ENCODE measurements at places on chromosomes 6 and 20.
A peak's percentile ranks its signal among the peaks of the same experiment; 100 is the strongest.

GRCh38 chr6:76342611-76343160 lies 270.2 kb upstream of the IMPG1 start:
- DNase-seq, result no peak

- no peak for DNase-seq
These were observed 165.4 kb downstream of the GMPR start for GRCh38 chr6:16403831-16404230.

DNA sequence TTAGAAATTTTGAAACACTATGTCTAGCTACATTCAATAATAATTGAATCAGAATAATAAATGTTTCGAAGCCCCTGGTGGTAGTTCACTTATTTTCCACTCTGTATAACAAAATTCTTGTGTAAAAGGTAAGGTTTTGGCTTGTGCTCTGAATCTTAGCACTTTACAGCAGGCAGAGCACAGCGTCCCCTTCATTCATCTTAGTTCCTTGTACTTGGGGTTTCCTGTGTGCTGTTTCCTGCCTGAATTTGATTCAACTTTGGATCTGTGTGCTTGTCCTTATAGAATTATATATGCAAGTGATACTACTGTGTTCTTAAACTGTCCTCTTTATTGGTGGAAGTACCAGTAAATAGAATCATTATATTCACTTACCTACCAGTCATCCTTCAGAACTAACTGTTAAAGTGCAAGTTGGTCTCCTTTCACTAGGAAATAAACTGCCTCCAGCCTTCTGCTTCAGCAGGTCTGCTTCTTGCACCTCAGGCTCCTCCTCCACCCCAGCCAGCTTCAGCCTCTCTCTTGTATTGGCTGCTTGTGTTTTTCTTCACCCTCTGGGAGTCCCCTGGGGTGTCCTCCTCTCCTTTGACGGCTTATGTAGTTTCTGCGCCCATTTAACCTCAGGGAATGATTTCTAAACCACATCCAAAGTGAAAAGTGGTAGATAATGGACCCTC lies 28.8 kb upstream of the TULP4 start:
- DNase-seq, result no peak

- no peak for DNase-seq
These were observed 397.4 kb downstream of the MAFB start for GRCh38 chr20:40291493-40292135.

GRCh38 chr6:111791415-111791814 lies 81.8 kb downstream of the FYN start:
- DNase-seq, result no peak

- DNase-seq, result no peak
These were observed 329.7 kb downstream of the MAFB start for GRCh38 chr20:40359131-40359912.

- no peak for DNase-seq
These were observed 91.4 kb upstream of the NEDD9 start for GRCh38 chr6:11323666-11324452.

DNA sequence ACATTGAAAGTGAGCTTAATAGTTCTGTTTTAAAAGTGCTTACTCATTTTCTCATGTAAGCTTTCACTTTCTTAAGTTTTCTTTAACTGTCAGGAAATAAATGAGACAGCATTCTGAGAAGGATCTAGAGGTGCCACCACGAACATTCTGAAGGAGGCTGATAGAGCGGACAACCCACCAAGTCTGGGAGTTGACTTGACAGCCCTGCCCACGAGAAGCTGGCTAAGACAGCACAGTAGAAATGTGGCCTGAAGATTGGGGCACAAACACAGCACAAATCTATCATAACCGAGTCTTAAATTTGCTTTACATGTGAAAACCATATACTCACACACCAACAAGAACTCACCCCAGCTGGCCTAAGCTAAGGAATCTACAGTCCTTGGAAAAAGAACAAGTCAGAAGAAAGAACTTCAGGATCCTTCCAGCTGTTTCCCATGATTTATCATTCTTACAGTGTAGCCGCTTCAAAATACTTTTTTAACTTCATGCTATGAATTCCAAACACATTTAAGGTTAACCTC lies 144.2 kb upstream of the TNFAIP3 start:
- DNase-seq, result no peak

- DNase-seq, result no peak
These were observed 49.5 kb upstream of the PCSK2 start for GRCh38 chr20:17177341-17177740.

GRCh38 chr6:154637392-154637791 lies 95.8 kb upstream of the SCAF8 start:
- no peak for DNase-seq

DNA sequence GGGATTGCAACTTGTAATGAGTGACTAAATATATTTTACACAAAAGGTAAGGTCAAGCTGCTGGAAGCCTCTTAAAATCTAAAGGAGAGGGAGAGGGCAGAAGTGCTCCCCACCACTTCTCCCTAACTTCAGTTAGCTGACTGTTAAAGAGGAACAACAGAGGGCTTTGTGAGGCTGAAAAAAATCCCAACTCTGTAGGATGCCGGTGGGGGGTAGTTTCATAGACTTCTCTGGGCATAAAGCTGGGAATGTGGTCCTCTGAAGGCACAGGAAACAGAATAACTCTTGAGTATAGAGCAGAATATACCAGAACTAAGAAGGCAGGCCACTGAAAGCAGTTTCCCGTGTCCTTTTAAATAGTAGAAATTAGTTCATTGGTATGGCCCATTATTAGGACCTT lies 71.6 kb downstream of the KIF6 start:
- DNase-seq, result no peak

- DNase-seq, result no peak
These were observed 43.3 kb upstream of the CHRNA4 start for GRCh38 chr20:63404129-63405085.

DNA sequence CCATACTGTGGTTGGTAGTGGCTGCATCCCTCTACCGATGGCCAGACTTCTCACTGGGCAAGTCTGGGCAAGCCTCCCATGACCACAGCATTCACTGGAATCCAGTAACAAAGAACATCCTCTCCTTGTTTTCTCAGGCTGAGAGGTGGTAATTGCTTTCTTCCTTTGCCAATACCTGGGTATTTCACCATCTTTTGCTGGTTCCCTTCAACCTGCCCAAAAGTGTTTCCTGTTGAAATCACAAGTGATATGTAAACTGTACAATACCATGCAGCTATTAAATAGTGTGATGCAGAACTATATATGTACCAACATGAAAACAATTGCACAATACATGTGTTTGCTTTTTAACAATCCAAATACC lies at the start of gene PTCHD4:
TSS of gene PTCHD4 (minus strand) at position 55 of the 364 bp plus-strand sequence. CDS start 42,240 bp downstream, outside the sequence.
- no peak for DNase-seq

DNA sequence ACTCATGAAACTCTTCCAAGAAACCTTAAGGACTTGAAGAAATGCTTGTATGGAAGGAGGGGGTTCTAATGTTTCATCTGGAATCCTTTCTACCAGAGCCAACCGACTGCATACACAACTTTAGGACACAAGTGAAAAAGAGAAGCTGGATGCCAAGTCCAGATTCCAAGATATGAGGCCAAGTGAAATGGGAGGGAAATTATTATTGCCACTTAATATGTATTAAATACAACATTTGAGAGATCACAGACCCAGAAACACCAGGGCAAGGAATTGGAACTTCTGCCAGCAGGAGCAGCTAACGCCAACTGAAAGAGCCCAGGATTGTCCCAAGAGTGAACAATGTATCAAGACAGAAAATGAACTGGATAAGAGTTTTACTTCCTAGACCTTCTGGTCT lies 144.2 kb downstream of the ARHGAP18 start:
- DNase-seq, result no peak

GRCh38 chr20:13611611-13612125 lies 27.1 kb downstream of the TASP1 start:
- DNase-seq, result no peak

DNA sequence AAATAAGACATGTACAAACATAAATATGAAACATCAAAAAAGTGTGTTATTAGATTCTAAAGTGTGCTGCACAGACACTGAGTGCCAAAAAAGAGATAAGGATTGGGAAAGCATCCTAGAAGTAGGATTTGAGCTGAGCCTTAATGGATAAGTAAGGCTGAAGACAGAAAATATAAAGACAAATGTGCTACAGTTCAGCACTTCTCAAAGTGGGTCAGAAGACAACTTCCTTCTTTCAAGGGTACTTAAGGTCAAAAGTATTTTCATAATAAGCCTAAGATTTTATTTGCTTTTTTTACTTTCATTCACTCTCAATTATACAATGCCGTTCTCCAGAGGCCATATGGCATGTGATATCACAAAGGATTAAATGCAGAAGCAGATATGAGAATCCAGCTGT lies 16.8 kb downstream of the USP45 start:
- DNase-seq, result no peak

- no peak for DNase-seq
These were observed 35.0 kb upstream of the MLIP start for GRCh38 chr6:54076159-54076789.

DNA sequence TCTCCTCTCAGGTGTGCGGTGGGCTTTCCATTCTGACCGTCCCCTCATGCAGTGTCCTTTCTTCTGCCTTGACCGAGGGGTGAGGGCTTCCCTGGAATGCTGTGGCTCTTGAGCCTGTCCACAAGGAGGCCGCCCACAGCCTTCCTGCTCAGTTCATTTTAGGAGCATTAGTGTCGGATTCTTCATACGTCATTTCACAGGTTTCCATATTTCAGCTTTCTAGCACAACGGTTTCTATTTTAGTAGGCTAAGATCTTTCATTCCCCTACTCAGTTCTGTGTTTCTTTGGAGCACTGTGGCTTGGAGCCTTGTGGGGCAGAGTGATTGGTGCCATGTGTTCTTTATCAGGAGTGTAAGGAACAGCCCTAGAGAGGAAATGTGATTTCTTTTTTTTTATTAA lies 5.5 kb downstream of the PPP1R3G start:
- no peak for DNase-seq

DNA sequence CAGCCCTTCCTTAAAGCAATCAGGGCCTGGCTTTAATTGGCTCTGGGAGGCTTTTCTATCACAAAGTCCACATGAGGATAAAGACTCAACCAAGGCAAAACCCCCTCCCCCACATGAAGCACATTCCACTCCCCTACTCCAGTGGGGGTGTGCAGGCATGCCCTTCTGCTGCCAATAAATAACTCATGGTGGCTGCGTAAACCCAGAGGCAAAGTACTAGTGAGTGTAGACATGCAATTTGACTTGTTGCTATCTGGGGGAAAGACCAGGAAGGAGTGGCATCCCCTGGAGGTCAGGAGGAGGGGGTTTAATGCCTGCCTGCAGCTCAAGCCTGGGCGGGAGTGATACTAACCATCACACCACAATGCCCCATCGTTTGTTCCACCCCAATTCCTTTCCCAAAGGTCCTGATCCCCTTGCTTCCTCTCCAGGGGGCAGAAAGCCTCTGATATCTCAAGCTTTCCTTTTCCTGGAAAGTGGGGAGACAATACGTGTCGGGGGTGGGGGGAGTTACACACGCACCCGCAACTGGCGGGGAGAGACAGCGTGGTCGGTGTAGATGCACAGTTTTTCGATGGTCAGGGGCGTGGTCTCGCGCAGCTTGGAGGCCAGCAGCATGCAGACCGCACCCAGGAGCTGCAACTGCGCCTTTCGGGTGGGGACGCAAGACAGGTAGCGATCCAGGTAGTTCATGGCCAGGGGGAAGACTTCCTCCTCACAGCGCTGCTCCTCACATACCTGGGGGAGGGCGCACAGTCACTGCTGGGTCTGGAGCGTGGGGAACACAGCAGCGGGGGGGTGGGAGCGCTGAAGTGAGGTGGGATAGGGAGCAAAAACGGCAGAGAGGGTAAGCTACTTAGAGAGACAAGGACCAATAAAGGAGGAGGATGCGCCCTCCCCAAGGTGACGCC lies 1.5 kb downstream of the CCND3 start:
- no peak for DNase-seq

GRCh38 chr6:137823826-137824555 lies 43.1 kb upstream of the TNFAIP3 start:
- DNase-seq, result peak; percentile 56

- no peak for DNase-seq
These were observed 66.2 kb upstream of the BEND6 start for GRCh38 chr6:56888687-56889086.

DNA sequence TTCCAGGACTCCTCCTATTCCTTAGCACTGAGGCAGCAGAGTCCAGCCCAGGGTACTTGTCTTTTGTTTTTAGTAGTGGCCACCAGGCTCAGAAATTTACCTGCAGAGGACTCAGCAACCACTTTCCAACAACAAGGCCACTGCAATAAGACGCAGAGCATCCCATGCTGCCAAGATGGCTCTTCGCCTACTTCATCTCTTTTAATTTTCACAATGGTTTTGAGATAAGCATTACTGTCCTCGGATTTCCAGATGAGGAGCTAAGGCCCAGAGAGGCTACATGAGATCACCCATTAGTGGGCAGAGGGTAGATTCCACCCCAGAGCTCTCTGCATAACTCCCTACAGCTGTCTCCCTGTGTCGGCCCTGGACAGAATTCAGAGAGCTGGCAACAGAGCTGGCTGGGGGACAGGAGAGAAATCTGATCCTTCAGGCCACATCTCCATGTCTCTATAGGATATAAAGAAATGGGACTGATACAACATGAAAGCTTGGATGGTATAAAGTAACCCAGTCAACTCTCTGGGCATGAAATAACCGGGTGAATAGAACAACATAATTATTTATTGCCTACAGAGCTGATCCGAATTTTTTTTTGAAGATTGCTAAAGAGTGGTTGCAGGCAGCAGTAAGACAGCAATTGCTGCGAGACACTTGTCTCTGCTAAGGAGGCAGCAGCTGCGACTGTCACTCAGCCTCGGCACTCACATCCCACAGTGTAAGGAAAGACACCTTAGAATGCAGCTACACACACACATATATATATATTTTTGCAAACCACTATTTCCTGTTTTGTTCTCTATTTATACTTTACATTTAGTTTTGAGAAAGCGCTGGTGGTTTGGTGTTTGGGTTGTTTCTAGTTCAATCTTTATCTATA lies 37.2 kb downstream of the SCML4 start:
- no peak for DNase-seq

DNA sequence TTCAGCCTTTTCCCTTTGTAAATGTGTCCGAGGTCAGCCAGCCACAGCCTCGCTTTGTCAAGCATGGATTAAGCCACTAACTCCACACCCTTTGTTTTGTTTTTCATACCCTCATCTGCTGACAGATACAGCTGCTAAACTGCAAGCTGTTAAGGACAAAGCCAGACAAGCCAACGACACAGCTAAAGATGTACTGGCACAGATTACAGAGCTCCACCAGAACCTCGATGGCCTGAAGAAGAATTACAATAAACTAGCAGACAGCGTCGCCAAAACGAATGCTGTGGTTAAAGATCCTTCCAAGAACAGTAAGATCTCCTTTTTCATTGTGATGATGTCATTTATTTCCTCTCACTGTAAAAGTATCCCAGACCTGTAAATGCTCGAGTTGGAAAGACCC lies 269.3 kb downstream of the ARHGAP18 start:
- DNase-seq, result no peak

DNA sequence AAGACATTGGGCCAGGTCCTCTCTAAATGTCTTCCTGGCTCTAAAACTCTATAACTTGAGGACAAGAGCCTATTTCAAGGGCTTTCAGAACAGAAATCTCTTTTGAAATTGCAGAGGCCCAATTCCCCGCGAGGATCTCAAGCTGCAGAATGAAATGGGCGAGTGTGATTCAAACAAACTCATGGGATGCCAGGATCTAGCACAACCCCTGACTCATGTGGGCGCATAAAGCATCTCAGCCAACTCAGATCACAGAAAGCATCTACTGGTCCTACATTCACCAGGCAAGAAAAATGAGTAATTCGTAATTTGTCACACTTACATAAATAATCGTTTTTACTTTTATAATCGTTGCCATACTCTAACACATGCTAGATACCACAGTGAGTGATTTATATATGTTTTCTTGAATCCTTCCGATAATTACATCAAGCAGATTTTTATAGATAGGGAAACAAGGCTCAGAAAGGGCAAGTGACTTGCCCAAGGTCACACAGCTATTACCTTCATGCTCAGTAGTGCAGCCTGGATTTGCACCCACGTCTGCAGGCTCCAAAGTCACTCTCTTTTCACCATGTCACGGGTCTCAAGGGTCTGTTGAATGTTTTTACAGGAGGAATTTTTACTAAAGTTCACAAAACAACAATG lies 26.2 kb downstream of the FOXF2 start:
- DNase-seq, result no peak

All from activated CD4-positive, CD25-positive, alpha-beta regulatory T cell treated with anti-CD3 and anti-CD28 coated beads, Interleukin-2, amount 50 U/mL, for 16 hours (primary cell).